ENCODE measurements at places on chromosomes 6 and 20.

- no peaks in the 10 kb centered on the region for H3K36me3 ChIP-seq
- peaks cover 38% of the 10 kb centered on the region for H3K4me1 ChIP-seq
- peaks cover 42% of the 10 kb centered on the region for H3K27me3 ChIP-seq
Observed at GRCh38 chr6:1527073-1527457, 82.7 kb upstream of the FOXC1 start.

- peaks cover 20% of the 10 kb centered on the region for H3K27me3 ChIP-seq
- H3K27ac ChIP-seq = no peak overlapping the region
- H3K36me3 ChIP-seq = no peaks in the 10 kb centered on the region
- no peak overlapping the region for H3K4me3 ChIP-seq
- DNase-seq = peak; percentile 34
- H3K4me1 ChIP-seq = peaks cover 6% of the 10 kb centered on the region
Observed at GRCh38 chr6:39980839-39981580, 46.7 kb upstream of the MOCS1 start.

DNA sequence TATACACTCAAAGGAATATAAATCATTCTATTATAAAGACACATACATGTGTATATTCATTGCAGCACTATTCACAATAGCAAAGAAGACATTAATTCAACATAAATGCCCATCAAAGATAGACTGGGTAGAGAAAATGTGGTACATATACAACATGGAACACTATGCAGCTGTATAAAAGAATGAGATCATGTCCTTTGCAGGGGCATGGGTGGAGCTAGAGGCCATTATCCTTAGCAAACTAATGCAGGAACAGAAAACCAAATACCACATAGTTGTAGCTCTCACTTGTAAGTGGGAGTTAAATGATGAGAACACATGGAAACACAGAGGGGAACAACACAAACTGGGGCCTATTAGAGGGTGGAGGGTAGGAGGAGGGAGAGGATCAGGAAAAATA lies 121.0 kb upstream of the LOC128125822 start:
- no peaks in the 10 kb centered on the region for H3K36me3 ChIP-seq
- no peaks in the 10 kb centered on the region for H3K4me1 ChIP-seq
- DNase-seq = no peak
- no peak overlapping the region for H3K27ac ChIP-seq

- no peak overlapping the region for H3K4me3 ChIP-seq
- H3K4me1 ChIP-seq = no peaks in the 10 kb centered on the region
- H3K27me3 ChIP-seq = peaks cover 4% of the 10 kb centered on the region
- no peaks in the 10 kb centered on the region for H3K36me3 ChIP-seq
Observed at GRCh38 chr6:53199156-53199555, 50.5 kb upstream of the GCM1 start.

- peaks cover 59% of the 10 kb centered on the region for H3K27me3 ChIP-seq
- H3K36me3 ChIP-seq = no peaks in the 10 kb centered on the region
- H3K27ac ChIP-seq = no peak overlapping the region
- DNase-seq = no peak
- no peak overlapping the region for H3K4me3 ChIP-seq
- peaks cover 12% of the 10 kb centered on the region for H3K4me1 ChIP-seq
Observed at GRCh38 chr20:49452011-49452482, 30.4 kb downstream of the KCNB1 start.

DNA sequence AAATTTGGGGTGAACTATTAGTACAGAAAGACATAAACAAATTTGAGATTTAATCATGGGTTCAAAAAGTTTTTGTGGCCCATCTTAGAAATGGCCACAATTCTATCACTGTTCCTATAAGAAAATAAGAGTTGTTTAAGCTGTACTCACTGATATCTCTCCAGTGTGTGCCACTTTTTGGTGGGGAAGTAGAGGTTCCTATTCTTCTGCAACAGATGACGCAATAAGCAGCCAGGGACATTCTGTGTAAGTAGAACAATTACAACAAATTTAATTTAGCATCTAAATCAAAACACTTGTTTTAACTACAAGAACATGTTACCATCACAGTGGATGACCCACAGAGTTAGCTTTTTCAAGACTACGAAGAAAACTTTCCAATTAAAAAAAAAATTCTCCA lies 9.9 kb downstream of the SERAC1 start:
- peaks cover 5% of the 10 kb centered on the region for H3K4me1 ChIP-seq
- H3K4me3 ChIP-seq = no peak overlapping the region
- H3K36me3 ChIP-seq = peaks cover 12% of the 10 kb centered on the region
- no peaks in the 10 kb centered on the region for H3K27me3 ChIP-seq
- no peak overlapping the region for H3K27ac ChIP-seq

- no peak overlapping the region for H3K27ac ChIP-seq
- no peaks in the 10 kb centered on the region for H3K36me3 ChIP-seq
- H3K27me3 ChIP-seq = peaks cover 44% of the 10 kb centered on the region
- no peaks in the 10 kb centered on the region for H3K4me1 ChIP-seq
- H3K4me3 ChIP-seq = no peak overlapping the region
Observed at GRCh38 chr20:36384022-36384619, 78.0 kb downstream of the DLGAP4 start.

DNA sequence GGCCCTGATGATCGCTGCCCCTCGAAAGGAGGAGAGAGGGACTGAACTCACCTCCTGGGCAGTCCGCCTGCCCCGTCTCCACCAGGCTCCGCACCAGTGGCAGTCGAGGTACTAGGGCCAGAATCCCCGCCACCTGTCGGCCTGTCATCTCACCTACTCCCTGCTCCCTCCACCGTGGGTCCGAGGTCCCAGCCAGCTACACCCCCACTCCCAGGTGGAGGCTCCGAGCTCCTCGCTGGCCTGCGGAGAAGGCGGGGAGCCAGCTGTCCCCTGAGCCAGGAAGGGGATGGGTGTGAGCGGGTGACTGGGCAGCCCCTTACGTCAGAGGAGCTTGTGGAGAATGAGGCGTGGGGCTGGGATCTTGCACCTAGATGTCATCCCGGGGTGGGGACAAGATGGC lies 1066.5 kb upstream of the MANEA start:
- no peaks in the 10 kb centered on the region for H3K4me1 ChIP-seq
- H3K27ac ChIP-seq = no peak overlapping the region
- H3K4me3 ChIP-seq = no peak overlapping the region
- DNase-seq = no peak

DNA sequence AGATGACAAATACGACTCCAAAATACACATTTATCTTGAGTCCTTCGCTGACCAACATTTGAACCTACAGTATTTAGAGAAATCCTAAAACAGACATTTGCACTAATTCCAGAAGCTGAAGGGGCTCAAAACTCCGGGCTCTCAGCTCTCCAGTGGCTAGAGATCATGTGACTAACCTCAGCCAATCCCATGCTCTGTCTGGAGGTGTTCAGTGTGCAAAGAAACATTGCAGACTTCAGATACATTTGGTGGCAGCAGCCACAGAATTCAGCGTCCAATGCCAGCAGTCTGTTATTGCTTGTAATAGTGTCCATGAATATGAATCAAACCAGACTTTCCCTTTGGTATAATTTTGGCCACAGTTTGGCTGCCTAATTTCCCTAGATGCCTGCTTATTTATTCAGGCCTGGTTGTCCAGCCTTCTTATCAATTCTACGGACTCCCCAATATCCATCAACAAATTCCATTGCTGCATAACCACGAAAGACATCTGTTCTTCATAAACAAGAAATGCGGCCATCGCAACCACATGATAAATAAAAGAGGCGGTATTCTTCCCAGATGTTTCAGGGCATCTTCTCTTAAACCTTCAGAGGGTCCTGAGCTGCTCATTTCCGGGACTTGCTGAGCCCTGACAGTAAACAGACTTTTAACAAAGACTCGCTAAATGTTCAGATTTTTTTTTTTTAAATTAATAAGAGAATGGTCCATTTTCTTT lies 14.5 kb upstream of the CYP24A1 start:
- H3K4me3 ChIP-seq = no peak overlapping the region
- H3K27ac ChIP-seq = no peak overlapping the region
- no peak for DNase-seq

- peaks cover 13% of the 10 kb centered on the region for H3K4me1 ChIP-seq
- no peak overlapping the region for H3K27ac ChIP-seq
- no peak overlapping the region for H3K4me3 ChIP-seq
- DNase-seq = no peak
Observed at GRCh38 chr20:49349694-49350252, 71.9 kb upstream of the ZNFX1 start.

GRCh38 chr20:54178256-54178655 lies 4.5 kb upstream of the CYP24A1 start:
- no peaks in the 10 kb centered on the region for H3K36me3 ChIP-seq
- H3K27me3 ChIP-seq = peaks cover 57% of the 10 kb centered on the region
- H3K4me1 ChIP-seq = peaks cover 14% of the 10 kb centered on the region
- no peak overlapping the region for H3K4me3 ChIP-seq
- no peak overlapping the region for H3K27ac ChIP-seq

DNA sequence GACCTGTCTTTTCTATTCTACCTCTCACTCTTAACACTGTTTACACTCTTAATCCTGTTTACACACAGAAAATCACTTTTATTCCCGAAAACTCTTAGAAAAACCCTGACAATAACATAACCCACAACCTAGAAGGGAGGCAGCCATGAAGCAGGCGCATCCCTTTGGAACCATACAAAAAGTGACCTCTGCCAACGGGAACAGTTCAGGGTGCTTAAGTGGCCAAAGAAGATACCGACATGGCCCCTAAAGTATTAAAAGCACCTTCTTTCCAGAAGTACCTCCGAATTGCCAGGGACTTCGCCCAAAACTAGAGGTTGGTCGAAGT lies 490 bp downstream of the MMUT start:
- H3K4me1 ChIP-seq = peaks cover 30% of the 10 kb centered on the region
- peak overlapping the region; percentile 99 for H3K4me3 ChIP-seq
- peak overlapping the region; percentile 98 for H3K27ac ChIP-seq
- peaks cover 14% of the 10 kb centered on the region for H3K36me3 ChIP-seq
- no peak for DNase-seq
- H3K27me3 ChIP-seq = no peaks in the 10 kb centered on the region
